ENCODE measurements at places on chromosomes 5 and 9.

DNA sequence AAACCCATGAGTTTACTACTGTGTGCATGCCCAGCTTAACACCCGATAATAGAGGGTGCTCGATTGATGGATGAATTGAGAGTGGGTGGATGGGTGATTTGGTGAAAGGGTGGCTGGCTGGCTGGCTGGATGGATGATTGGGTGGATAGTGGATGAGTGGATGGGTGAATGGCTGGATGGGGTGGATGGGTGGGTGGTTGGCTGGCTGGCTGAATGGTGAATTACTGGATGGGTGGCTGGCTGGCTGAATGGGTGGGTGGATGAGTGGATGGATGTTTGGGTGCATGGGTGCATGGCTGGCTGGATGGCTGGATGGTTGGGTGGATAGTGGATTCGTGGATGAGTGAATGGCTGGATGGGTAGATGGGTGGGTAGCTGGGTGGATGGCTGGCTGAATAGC is 201.1 kb downstream of the IRX1 start:
- no peak for DNase-seq

DNA sequence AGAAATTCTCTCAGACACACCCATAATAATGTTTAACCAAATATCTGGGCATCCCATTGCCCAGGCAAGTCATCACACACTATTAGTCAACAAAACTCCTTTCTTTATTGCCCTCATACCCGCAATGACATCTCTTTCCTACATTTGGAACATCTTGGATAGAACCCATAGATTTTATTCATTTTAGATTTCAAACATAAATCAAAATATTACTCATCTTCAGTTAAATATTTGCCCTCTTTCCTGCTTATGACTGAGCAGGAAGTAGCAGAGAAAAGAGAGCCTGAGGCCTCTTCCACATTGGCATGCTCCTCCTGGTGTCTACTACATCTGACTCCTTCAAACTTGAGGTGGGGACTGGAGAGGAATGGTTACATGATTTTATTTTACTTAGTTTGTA is 592.0 kb downstream of the CHSY3 start:
- DNase-seq: no peak

GRCh38 chr5:135913713-135914626 is 18.3 kb upstream of the IL9 start:
- DNase-seq: no peak

DNA sequence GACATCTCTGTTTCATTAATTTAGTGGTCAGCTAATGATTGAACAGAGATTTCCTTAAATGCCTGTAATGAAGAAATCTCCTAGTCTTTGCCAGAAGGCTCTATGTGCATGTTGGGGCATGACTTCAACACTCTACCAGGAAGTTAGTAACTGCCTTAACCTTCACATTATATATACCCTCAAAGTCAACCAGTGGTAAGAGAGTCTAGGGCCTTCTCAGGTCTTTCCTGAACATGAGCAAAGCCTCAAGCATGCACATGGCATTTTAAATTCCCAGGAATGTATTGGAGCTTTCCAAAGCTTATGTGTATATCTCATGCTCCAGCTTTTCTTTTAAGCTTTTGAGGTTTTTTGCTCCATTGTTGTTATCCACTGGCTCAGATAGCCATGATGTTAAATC is 388.3 kb downstream of the ARRDC3 start:
- DNase-seq: no peak

DNA sequence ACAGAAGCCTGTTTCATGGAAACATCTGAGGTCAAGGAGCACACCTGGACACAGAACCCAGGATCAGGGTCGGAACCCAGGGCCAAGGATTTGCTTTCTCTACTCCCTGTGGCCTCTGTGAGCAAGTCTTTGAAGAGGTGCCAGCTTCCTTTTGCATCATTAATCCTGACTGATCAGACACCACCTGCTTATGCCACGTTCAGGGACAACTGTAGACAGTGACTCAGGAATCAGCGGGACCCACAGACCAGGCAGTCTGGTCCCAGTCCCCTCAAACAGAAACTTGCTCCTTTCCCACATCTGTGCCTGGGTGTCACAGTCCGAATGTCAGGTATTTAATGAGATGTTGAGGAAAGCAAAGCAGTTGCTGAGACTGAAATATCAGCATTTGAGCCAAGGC is 154.8 kb downstream of the SGCD start:
- DNase-seq: peak; percentile 69

GRCh38 chr5:169071-169727 is 22.1 kb upstream of the LRRC14B start:
- DNase-seq: no peak

GRCh38 chr5:73419465-73420390 is 28.8 kb downstream of the FOXD1 start:
- no peak for DNase-seq

GRCh38 chr9:128245421-128246151 is 30.2 kb downstream of the GOLGA2 start:
- DNase-seq: peak; percentile 32

DNA sequence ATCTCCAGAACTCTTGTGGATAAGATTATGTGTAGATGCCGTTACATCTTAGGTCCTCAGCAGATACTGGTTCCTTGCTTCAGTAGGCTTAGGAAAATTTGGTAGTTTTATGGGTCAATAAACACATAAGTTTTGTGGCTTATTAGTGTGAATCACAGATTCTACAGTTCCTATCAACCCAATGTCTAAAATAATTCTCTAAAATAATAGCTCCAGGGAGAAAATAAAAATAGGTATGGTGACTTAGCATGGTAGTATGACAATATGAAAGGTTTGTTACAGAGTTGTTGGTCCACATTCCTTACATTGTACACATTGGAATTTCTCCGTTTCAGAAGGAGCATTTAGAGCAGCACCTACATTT is 91.7 kb downstream of the AOPEP start:
- no peak for DNase-seq
